ENCODE measurements at places on chromosomes 13 and 19.

GRCh38 chr13:59119475-59119874 is 1044.3 kb downstream of the DIAPH3 start:
- no peak for DNase-seq

GRCh38 chr19:47729799-47730520 is 15.4 kb upstream of the NOP53 start:
- no peak for DNase-seq

DNA sequence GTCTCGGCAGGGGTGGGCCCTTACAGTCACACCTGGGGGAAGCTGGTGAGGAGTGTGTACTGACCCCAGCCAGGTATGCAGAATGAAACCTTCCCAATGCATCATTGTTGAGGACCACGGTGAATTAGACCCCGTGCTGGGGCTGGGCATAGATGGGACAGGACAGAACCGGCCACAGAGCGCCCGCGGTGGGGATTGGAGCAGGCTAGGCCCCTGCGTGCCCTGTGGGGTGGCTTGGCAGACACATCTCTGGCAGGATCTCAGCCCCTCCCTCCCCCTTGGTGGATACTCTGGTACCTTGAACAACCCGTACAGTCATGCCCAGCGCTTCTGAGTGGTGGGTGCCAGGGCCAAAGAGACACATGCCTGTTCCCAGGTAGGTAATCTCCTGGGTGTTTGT is 200.6 kb downstream of the TEX29 start:
- DNase-seq = no peak

DNA sequence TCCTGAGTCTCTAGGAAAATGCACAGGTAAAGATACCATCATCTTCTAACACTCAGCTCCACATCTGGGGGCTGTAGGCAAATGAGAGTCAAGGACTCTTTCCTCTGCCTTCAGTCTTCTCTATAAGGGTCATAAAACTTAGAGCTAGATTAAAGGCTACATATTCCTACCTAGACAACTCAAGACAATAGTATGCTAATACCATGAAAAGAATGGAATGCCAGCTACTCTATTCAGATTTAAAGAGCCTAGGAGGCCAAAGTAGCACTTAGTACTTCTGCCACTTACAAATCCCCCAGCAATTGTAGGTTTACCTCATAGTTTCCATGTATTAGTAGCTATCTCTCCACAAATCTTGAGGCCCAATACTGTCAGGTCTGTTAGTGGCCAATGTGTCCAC is 453.0 kb downstream of the SLITRK5 start:
- DNase-seq = no peak

DNA sequence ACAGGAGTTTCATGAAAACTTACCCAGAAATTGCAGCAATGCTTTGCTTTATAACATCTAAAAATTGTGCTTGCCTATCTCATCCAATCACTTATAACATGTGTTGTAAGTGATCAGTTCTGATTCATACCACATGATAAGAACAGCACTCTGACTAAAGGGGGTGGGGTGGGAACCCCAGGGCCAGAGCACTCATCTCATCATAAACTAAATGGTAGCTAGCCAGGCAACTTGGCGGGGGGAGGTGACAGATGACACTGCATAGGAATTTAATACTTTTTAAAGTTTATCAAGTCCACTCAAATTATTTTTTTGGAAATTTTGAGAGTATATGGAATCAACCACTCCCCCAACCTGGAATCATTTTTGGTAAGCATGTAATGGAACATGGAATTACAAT is 42.1 kb downstream of the FOXO1 start:
- DNase-seq = no peak

Measured in SJSA1 (cell line).